ENCODE measurements at places on chromosomes 3 and 15.

DNA sequence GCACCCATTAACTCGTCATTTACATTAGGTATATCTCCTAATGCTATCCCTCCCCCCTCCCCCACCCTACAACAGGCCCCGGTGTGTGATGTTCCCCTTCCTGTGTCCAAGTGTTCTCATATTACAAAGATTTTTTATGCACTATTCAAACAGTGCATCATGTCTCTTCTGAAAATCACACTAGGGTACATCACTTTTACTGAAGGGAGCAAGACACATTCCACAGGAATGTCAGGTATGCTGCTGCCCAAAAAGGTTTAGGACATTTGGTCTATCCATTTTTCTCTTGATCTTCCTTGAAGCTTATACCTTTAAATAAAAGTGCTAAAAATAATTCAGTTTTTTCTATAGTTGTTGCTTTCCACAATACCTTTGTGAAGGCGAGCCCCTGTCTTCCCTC is 9.2 kb upstream of the EPHA3 start:
- DNase-seq = no peak

GRCh38 chr3:195869413-195870001 is 38.8 kb downstream of the TNK2 start:
- DNase-seq = no peak

GRCh38 chr3:175432376-175433025 is 573.4 kb downstream of the NAALADL2 start:
- DNase-seq = no peak

GRCh38 chr15:100082761-100083402 is 258.9 kb downstream of the ADAMTS17 start:
- no peak for DNase-seq

DNA sequence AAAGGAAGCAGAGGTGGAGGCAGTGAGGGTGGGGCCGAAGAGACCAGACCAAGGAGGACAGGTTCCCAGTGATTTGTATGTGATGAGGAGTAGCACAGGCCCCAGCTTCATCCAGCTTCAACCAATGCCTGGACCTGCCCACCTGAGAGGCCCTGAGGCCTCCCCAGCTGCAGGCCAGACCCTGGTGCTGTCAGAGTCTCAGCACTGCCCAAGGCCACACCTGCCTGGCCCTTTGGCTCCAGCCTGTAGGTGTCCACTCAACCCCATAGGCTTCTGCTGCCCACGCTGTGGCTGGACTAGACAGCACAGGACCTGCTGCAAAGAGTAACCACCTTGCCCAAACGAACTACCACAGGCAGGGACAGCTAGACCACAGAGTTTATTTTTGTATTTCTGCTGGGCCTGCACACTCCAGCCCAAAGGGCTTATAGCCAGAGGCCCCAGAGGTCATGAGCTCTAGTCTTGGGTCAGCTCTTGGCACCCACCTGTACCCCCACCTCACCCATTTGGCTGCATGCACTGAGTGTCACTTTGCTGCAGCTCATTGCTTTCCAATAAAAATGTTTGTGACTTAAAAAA is 81.9 kb upstream of the CDV3 start:
- DNase-seq = no peak

DNA sequence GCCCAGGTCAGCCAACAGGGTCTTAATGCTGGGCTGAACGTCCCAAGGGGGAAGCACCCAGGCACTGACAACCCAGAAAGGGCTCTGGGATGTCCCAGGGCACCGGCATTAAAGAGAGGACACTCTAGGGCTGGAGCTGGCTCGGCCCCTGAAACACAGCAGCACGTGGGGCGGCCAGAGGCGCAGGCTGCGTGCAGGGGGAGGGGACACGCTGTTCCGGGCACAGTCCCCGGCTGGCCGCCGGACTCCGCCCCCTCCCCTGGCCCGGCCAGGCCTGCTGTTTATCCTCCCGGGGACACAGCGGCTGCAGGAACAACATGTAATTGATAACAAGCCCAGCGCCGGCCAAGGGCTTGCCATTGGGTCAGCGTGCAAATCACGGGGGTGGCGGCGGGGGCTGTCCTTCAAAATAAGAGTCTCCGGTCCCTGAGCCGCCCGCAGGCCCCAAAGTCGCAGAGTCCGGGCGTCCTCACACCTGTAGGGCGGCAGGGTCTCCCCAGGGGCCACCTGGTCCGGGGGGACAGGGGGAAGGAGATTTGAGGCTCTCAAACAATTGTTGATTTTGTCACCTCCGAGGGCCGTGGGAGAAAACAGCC is 1.3 kb downstream of the KLF15 start:
- no peak for DNase-seq

GRCh38 chr3:52245322-52246263 is at the start of gene PPM1M:
TSS of gene PPM1M (plus strand) at chr3:52245759. CDS start at chr3:52245825, 66 bp downstream.
- no peak for DNase-seq

DNA sequence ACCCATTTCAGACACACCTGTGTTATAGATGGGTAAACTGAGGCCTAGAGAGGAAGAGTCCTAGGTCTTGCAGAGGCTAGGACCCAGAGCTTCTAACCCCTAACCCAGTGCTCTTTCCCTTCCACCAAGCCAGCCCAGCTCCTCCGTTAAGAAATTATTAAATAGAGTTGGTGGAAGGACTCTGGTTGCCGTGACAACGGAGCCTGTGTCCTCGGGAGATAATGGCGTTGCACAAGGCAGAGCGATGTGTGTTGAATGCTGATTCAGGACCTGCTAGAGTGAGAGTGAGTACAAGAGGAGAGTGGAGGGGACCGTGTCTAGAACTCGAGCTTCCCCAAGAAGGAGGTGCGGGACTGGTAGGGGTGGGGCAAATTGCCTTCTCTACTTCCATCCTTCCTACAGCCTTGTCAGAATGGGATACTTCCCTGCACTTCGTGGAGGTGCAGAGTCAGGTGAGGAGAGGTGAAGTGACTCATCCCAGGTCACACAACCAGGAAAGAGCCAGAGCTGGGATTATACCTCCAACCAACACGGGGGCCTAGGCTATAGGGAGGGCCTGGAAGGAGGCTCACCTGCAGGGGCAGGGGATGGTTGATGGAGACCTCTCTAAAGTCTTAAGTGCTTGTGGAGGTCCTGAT is 8.6 kb downstream of the SLC6A1 start:
- no peak for DNase-seq

GRCh38 chr3:12049675-12050074 is 45.5 kb downstream of the SYN2 start:
- no peak for DNase-seq

GRCh38 chr3:6861625-6862000 is 698 bp downstream of the GRM7 start:
- no peak for DNase-seq

DNA sequence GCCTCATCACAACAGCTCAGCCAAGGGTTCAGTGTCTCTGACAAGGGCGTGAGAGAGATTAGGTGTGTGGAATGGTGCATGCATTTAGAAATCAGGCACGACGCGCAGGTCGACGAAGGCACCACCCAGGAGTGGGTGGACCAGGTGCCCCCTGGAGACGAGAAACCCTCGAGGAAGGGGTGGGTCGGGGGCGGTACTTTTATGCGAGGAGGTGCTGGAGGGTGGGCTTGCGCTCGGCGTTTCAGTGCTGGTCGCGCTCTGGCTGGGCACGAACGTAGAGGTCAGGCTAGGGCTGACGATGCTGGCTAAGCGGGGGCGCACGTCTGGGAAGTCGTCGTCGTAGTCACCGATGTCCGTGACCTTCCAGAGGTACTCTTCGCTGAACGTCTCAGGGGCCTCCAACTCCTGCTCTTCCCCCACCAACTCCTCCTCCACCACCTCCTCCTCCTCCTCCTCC is 393 bp downstream of the ERICH6 start:
- no peak for DNase-seq

- DNase-seq = no peak
Observed at GRCh38 chr3:148962513-148962912, 28.8 kb upstream of the GYG1 start.

DNA sequence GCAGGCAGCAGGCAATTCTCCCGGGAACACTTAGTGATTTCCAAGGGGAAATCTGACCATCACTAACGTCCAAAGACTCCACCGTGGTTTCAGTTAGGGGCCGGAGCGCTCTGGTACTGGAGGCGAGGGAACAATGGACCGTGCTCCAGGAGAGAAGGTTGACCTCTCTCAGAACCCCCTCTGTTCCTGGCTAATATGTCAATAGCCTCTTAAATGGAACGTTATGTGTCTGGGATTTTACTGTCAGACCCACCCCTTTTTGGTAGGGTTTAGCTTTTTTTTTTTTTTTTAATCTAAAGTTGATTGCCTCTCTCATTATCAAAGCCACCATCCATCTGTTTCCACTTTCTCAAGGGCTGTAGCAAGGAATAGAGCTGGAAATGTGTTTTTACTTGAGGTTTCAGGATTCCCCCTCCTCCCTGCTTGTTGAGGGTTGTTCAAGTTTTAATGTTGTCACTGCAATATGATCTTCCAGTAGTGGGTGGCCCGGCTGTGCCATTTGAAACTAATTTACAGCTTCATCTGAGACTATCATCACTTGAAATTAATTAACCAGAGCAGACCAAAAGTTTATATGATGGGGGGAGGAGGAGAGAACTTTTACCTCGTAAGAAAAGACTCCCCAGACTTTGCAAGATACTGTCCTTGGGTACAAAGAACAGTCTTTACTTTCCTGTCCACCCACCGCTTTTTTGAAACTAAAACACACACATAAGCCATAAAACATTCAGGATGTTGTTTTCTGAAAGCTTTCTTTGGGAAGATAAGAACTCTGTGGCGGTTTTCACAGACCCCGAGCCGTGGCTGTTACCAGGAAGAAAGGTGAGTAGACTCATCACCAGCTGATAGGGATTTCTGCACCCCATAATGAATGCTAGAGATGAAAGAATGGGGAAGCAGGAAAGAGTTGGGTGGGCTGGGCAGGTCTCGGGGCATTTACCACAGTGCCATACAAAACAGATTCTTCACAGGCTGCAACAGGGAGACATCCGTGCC is 187.8 kb downstream of the UACA start:
- DNase-seq = no peak

DNA sequence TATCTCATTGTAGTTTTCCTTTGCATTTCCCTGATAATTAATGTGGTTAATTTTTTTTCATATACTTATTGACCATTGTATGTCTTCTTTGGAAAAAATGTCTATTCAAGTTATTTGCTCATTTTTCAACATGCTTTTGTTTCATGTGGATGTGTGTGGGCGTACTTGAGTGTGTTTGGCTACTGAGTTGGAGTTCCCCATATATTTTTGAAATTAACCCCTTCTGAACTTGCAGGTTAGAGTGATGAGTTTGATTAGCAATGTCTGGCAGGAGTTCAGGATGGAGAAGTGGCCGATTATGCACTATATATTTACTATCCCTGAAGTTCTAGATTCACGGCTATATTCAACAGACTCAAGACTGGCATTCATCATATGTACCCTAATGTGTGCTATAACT is 250.4 kb upstream of the TTC14 start:
- no peak for DNase-seq

DNA sequence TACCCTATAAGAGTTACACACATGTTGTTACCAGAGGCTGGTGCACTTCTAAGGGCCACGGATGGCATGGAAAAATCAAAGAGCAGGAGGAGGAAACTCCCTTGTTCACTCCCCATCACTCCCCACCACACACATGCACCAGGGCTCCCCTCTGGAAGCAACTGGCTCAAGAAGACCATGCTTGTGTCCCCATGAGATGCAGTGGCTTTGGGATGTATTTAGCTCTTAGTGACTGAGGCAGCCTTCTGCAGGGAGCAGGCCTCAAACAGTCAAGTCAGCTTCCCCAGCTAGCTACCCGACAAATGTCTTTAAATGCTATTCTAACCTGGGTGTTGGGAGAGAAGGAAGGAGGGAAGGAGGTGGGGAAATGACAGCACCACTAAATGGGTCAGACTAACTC is 32.9 kb upstream of the RAD18 start:
- no peak for DNase-seq

- DNase-seq = no peak
Observed at GRCh38 chr15:33852094-33852493, 116.2 kb upstream of the CHRM5 start.

- DNase-seq = no peak
Observed at GRCh38 chr15:92882697-92883162, 17.4 kb upstream of the CHD2 start.

DNA sequence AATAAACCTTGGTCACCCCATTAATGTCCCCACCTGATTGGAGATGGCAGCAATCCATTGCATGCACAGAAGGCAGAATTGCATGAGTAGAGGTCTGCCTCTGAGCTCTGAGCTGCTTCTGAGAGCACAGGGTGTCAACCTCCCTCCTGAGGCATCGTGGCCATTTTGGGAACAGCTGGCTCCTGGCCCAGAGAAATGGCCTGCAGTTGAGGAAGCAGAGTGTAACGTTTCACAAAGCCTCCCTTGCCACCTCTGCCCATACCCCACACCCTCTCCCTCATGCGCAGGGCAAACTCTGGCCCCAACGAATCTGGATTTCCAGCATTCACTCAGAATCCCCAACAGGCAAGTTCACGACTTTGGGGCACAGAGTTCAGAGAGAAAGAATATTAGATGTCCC is 198.9 kb downstream of the ADAMTS9 start:
- no peak for DNase-seq

DNA sequence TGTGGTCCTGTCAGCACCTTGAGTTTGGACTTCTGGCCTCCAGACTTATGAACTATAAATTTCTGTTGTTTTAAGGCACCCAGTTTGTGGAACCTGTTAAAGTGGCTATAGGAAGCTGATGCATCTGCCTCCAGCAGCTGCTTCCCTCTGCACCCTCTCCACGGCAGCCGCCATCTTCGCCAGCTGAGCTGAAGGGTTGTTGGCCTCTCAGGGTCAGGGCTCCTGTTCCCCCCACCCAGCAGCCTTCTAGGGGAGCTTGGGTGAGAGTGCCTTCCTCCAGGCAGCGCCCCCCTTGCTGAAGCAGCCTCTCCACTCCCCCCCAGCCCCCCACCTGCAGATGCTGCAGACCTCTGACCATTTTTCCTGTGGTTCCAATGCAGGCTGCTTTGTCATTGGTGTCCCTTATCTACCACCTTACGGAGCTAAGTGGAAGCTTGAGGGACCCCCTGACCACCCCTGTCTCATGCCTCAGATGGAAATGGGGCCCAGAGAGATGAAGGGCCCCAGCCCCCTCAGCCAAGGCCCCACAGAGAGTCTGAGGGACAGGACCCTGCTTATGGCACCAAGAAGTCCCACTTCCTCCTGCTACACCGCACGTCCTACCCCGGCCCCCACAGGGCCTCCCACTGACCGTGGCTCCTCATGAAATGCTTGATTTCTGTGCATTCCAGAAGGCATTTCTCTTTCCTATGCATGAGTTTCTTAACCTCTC is 61.4 kb upstream of the TLE3 start:
- no peak for DNase-seq

DNA sequence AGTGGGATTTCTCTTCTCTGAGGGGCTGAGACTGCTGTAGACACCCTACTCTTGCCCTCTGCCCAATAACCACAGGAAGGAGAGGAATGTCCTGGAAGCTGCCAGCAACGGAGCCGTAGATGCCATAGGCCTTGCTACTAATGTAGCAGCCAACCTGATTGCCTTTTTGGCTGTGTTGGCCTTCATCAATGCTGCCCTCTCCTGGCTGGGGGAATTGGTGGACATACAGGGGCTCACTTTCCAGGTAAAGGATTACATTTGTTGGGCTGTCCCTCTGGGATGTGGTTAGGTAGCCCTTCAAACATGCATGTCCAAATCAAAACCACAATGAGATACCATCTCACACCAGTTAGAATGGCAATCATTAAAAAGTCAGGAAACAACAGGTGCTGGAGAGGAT is 16.1 kb downstream of the SLC28A2 start:
- no peak for DNase-seq

GRCh38 chr3:153052096-153052460 is 109.9 kb upstream of the RAP2B start:
- no peak for DNase-seq

Data from stimulated activated CD4-positive, alpha-beta T cell treated with anti-CD3 and anti-CD28 coated beads, Interleukin-1b, Interleukin-23, amount 100 ng/mL, for 24 hours (primary cell).